ENCODE measurements at places on chromosomes 2 and 18.

GRCh38 chr2:134177351-134177931 lies 76.4 kb upstream of the MGAT5 start:
- no peak for DNase-seq

DNA sequence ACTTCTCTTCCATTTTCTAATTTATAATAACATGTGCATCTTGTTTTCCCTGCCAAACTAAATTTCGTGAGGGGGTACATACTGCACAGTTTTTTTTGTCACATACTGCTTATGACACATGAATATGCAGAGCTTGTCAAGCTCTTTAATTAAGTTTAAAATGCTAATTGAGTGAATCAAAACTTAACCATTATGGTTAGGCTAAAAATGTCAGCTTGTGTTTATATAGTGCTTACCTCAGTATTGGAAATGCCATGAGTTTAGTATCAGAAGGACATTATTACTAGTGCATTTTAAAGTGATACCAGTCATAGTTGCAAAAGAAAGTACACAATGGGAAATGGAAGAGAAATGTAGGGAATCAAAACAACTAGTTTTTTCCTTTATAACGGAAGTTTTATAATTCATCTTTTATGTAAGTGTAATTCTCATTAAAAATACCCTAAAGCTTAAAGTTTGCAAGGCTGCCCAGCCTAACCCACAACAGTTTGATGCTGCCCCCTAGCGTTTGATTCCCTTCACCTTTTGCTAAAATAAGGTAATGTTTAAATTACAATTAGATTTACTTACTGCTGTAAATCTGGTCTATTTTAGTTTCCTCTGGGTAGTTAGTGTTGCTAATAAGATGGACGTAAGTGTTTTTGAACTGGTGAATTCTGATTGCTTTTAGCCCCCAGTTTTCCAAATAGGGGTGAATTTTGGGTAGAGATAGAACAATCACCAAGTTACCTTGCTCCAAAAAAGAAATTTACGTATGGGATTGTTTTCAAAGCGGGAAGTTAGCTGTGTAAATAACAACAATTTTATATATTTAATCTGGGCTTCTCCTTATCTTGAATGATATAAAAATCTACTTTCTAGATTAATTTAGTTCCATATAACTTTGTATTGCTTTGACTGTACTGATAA lies 3.2 kb downstream of the SLC39A10 start:
- peak; percentile 73 for DNase-seq

DNA sequence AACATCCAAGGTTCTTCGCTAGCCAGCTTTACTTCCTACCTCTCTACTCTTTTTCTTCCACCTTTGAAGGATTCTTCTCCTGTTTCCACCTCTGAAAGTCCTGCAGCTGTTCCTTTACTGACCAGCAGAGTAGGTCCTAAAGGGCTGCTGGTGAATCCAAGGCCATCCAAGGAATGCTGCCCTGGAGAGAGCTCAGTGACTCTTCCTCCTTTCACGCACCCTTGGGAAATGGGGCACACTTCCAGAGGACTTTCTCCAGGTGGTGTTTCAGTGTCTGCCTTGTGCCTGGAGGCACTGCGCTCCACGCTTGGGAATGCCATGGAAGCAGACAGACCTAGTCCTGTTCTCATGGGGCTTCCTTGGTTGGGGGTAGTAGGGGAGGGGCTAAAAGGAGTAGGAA lies 45.4 kb downstream of the SLC16A14 start:
- no peak for DNase-seq

DNA sequence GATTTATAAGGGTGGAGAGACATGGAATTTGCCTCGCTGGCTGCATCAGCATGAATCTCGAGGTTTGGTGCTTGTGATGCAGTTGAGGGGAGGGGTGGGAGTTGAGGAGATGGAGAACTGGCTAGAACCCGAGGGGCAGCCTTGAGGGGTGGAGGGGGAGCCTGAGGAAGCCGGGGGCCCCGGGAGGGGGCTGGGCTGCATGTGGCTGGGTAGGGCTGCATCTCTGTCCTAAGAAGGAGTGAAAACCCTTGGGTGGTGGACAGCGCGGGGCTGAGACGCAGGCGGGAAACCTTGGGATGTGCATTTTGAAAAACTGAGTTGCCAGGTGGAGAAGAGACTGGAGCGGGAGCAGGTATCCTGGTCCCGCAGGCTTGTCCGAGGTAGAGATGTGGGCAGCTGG lies 64.2 kb downstream of the SNTG2 start:
- DNase-seq = no peak

- DNase-seq = no peak
Observed at GRCh38 chr2:63059793-63060471, 9.3 kb downstream of the OTX1 start.

DNA sequence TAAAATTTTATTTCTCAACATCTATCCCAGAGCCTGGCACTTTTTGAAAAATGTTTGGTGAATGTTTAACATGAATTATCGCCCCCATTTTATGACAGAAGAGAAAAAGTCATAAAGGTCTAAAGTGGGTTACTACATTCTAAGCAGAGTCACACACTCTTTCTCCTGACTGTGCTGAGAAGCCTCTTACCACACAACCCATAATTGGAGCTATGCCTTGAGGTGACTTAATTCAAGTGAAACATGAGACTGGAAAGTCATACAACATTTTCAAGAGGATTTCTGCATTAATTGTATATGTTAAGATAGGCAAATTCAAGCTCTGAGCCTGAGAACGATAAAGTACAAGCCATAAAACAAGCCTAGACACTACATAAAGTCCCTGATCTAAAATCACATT lies 3.1 kb upstream of the DSEL start:
- DNase-seq = no peak

DNA sequence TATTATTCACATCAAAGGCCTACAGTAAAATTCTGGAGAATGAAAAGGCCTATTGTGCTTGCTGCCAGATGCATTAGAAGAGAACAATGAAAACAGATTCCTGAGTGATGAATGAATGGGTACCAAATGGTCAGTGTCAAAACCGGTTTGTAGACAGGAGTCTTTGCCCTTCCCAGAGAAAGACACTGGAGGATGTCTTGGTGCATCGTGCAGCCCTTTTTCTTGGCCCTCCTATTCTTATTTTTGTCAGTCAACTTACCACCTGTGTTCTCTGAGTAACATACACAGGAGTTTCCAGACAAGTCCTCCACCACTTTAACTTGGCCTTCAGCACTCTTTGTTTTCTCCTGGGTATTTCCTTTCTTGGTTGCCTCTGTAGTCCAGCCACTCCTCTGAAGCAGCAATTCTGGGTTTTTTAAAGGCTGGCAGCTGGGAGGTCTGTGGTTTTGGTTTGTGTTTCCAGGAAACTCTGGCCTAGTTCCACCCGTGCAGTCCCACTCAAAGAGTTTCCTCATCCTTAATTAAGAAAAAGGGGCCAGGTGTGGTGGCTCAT lies 29.4 kb downstream of the PSTPIP2 start:
- DNase-seq = no peak

- DNase-seq = no peak
Observed at GRCh38 chr18:28109781-28110560, 67.0 kb downstream of the CDH2 start.

DNA sequence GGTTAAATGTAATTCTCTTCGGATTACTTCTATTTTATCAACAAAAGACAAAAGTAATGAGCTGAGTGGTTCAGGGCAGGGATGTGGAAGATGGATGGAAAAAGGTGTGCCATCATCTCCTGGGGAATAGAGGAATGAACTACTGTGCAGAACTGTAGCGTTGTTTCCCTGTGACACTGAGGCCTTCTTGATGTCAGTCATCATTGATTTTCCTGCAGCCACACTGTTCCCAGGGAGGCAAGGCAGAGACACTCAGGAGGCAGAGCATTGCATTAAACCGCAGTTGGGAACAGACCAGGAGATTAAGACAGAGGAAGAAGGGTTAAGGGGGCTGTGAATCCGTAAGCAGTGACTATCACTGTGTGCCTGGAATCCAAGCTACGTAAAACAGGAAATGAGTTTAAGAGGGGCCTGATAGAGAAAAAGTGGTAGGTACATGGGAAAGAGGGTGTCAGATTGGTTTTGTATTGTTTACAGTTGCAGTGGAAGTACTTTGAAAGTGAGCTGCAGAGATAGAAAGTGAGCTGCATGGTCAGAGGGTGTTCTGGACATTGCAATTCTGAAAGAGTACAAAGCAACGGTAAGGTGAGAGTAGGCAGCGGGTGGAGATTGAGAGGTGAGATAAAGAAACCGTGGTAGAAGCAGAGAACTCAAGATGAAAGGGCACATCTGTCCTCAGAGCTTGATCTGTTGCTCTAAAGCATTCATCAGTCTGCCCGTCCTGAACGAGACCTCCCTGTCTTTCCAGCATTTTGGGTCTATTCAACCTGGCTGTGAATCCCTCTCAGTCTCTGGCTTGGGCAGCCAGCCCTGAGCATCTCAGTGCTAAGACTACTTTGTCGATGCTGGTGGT lies 793.4 kb upstream of the CELF4 start:
- DNase-seq = no peak
